Endothelial cell of umbilical vein (primary cell): ENCODE measurements at places on chromosomes 5 and 9. TPM values are rescaled to one million over a fixed set of nuclear protein-coding genes. Genes with fewer than 3 reads are reported as not detected.

- no peak for DNase-seq
These were observed 159.3 kb upstream of the PPP1R26 start for GRCh38 chr9:135320331-135320730.

- peak; percentile 73 for DNase-seq
These were observed 12.2 kb upstream of the CLINT1 start for GRCh38 chr5:157870837-157871834.

- DNase-seq, result peak; percentile 29
These were observed 181.6 kb upstream of the NUDT12 start for GRCh38 chr5:103744159-103744558.

- DNase-seq, result no peak
These were observed 209.7 kb downstream of the ESM1 start for GRCh38 chr5:54775645-54776044.

- DNase-seq, result no peak
These were observed 10.0 kb downstream of the CTNNA1 start for GRCh38 chr5:138763037-138763778.

DNA sequence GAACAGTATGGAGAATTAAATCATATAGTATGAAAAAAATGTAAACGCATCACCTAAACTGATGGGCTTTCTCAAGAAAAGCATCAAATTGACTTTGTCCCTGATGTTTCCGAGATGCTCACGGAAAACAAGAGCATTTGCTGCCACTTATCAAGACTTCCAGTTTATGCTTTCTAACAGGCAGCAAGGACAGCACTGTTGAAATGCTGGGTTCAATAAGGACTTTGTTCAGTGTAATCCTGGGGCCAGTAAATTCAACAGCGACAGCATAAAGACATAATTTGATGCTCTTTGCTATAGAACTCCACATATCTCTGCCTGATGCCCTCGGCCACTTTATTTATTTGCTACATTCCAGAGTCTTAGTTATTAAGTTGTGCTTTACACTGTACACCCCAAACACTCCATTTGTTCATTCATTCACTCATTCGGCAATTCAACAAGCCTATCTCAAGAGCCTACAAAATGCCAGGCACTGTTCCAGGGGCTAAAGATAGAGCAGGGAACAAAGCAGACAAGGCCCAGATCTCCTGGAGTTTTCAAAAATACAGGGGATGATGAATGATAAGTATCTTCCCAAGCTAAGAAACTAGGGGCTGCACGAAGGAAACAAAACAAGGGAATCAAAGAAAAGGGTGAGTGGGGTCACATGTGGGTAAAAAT is 294.6 kb downstream of the ZNF608 start:
- no peak for DNase-seq

DNA sequence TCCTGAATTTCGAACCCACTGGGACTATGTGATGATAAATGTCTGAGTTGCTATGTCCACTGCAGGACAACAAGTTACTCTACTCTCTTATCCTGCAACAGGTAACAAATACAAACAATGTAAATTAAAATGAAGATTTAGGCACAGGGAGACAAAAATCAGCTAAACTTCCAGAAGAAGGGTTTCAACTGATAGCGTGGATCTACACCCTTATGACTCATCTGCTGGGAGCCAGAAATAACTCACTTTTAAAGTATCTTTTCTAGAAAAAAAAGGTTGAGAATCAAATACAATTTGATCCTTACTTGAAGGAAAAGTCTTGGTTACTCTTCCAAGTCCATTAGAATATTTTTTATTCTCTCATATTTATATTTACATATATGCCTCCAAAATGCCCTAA is 21.4 kb downstream of the PJA2 start:
- no peak for DNase-seq

GRCh38 chr5:78677777-78678668 is 29.5 kb upstream of the LHFPL2 start:
- DNase-seq, result no peak

PTPDC1 gene
- total RNA-seq, result 9.1 TPM in 2 replicates

AQP3 gene
- 0.39 and 0.93 TPM in 2 replicates for total RNA-seq

IL13 gene
- total RNA-seq, result not detected in 2 replicates
